ENCODE measurements at places on chromosomes 6 and 20.

- no peak for DNase-seq
Observed at GRCh38 chr20:51542033-51542570, 417 bp downstream of the NFATC2 start.

- no peak for DNase-seq
Observed at GRCh38 chr6:124355146-124355545, 551.5 kb downstream of the NKAIN2 start.

DNA sequence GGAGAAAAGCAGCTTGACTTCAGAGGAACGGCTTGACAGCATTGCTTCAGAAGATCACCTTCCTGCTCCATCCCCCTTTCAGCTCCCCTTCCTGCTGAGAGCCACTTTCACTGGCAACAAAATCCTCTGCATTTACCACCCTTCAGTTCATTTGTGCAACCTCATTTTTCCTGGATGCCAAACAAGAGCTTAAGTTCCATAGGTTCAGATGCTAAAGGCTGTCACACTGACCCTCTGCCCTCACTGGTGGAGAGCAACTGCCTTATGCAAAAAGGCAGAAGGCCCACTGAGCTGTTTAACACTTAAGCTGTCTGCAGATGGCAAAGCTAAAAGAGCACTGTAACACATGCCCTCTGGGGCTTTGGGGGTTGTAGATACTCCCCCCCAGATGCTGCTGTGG lies 131.2 kb upstream of the SPACA1 start:
- no peak for DNase-seq

GRCh38 chr20:46078954-46079353 lies 10.8 kb downstream of the NCOA5 start:
- DNase-seq = no peak

- DNase-seq = no peak
Observed at GRCh38 chr6:7646394-7646793, 56.4 kb downstream of the SNRNP48 start.

DNA sequence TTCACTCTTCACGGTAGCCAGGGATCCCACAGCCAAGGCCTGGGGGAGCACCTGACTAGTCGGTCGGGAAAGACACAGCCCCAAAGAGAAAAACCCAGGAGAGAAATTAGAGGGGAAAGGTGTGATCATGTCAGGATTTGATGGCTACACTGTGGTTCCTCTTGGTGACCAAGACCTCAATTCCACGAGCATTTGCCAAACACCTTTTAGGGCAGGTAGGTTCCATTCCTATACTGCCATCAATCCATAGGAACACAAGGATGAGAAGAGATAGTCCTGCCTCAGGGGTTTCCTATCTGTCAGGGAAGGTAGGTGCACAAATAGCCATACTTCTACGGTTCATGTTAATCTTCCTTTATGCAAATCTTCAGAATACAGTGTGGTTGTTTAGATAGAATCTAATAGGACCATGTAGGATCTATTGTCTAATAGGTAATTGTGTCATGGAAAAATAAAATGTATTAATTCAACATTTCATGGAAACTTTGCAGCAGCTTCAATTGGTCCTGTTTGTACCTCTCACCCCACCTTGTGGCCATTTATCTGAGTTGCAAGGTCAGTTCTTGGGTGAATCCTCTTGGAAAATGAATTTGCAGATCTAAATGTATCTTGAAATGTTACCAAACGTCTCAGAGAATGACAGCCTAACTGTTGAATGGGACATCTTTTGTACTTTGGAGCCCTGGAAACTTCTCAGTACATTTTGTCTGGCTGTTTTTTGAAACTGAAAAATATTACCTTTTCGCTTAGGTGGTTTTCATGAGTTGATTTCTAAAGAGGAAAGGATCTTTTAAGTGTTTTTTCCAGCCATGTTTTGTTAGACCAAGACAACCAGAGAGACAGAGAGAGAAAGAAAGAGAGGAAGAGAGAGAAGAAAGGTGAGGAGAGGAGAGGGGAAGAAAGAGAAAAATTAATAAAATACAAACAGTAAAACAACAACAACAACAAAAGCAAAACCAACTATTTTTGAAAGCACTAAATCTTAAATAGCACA lies 33.7 kb upstream of the IYD start:
- DNase-seq = no peak

DNA sequence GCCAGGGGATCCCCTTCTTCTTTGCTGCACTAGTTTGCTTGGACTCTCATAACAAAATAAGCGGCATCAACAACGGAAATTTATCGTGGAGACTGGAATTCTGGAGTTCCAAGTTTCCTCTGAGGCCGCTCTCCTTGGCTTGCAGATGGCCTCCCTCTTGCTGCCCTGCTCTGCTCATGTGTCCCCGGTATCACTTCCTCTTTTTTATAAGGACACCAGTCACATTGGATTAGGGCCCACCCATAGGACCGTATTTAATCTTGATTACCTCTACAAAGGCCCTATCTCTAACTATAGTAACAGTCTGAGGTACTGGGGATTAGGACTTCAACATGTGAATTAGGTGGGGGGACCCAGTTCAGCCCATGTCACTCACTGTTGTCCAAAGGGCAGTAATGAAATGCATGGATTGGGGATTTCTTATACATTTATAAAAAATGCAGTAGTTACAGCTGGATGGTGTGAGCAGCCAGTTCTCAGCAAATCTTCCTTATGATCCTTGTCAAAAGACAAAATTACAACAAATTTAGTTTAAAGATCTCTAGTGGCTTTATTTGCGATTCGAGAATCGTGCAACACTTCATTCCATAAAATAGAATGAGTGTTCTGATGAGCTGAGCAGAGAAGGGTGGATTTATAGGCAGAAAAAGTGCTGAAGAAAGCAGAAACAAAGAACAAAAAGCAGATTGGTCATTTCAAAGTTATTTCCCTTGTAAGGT lies 59.3 kb upstream of the AKAP12 start:
- no peak for DNase-seq

DNA sequence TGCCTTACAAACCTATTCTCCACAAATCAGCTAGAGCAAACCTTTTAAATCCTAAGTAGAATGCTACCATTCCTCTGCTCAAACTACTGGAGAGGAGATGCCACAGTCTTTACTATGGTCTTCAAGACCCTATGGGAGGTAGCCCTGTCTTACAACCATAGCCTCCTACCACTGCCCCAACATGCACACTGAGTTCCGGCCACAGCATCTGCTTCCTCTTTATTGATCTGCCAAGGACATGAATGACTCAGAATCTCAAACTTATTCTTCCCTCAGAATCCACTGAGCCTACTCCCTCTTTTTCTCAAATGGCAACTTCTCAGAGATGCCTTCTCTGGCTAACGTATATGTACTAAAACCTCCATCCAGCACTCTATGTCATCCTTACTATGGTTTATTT lies 12.2 kb upstream of the ANKEF1 start:
- no peak for DNase-seq

DNA sequence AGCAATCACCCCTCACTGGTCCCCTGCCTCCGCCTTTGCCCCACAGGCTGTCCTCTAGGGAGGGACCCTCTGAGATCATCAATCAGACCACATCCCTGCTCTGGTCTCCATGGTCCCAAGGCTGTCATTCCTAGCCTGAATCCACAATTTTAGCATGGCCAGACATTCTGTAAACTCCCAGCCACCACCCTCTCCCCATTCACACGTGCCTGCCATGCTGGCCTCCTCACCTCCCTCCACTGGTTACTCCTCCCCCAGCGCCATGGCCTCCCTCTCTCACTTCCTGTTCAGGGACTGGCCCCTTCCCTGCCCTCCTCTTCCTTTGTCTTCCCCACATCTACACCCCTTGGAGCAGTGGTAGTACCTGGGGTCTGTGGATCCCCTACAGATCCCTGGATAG lies 150.7 kb upstream of the MLN start:
- DNase-seq = no peak

GRCh38 chr6:11315743-11316437 lies 83.4 kb upstream of the NEDD9 start:
- no peak for DNase-seq

Data from omental fat pad (tissue), 4 donors.